ENCODE measurements at places on chromosomes 11 and 22.

GRCh38 chr22:42401535-42402334 is 30.5 kb downstream of the NFAM1 start:
- H3K4me1 ChIP-seq: peaks cover 9% of the 10 kb centered on the region
- DNase-seq: no peak
- no peak overlapping the region for H3K4me3 ChIP-seq
- H3K27ac ChIP-seq: no peak overlapping the region

DNA sequence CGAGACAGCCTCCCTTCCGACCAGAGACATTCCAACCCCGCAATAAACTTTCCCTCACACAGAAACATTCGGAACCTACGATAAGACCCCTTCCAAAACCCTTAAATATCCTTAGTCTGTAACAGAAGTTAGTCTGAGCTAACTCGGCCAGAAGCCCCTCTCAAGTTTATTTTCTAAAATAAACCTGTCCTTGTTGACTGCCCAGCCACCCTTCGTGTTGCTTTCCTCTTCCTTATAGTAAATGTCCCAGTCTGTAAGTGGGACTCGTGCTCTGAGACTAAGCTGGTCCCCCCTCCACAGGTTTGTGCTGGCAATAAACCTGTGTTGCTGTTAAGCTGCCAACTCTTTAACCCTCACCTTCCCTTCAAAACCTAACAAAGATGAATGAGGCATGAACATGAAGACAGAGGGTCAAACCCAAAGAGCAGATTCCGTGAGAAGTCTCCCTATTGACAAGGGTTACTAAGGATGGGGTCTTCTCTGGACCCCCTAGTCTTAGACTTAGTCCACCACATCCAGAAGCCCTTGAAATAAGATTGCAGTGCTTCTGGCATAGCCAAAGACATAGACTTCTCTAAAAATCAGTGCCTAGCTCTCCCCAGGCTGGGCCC is 18.2 kb downstream of the MIF start:
- no peak for DNase-seq
- H3K36me3 ChIP-seq: peaks cover 4% of the 10 kb centered on the region
- H3K4me1 ChIP-seq: peaks cover 27% of the 10 kb centered on the region
- H3K27me3 ChIP-seq: no peaks in the 10 kb centered on the region

DNA sequence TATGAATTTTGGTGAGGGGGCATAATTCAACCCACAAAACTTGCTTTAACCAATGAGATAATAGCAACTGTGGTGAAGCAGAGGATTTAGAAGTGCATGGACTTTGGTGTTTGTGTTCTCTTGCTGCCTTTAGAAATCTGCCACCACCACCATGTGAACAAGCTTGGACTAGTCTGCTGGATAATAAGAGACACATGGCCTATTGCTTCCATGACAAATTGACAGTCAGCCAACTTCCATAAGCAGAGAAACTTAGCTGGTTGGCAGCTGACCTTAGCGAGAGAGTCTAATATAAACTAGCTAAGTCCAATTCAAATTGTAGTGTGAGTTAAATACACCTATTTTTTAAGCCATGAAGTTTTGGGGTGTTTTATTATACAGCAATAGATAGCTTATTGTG is 482.1 kb upstream of the ANO5 start:
- no peaks in the 10 kb centered on the region for H3K36me3 ChIP-seq
- H3K27me3 ChIP-seq: no peaks in the 10 kb centered on the region
- no peak overlapping the region for H3K27ac ChIP-seq
- no peaks in the 10 kb centered on the region for H3K4me1 ChIP-seq
- DNase-seq: no peak

GRCh38 chr11:57269571-57270021 is 32.5 kb upstream of the APLNR start:
- H3K36me3 ChIP-seq: no peaks in the 10 kb centered on the region
- H3K4me3 ChIP-seq: no peak overlapping the region
- DNase-seq: no peak
- peaks cover 4% of the 10 kb centered on the region for H3K27me3 ChIP-seq
- no peak overlapping the region for H3K27ac ChIP-seq

DNA sequence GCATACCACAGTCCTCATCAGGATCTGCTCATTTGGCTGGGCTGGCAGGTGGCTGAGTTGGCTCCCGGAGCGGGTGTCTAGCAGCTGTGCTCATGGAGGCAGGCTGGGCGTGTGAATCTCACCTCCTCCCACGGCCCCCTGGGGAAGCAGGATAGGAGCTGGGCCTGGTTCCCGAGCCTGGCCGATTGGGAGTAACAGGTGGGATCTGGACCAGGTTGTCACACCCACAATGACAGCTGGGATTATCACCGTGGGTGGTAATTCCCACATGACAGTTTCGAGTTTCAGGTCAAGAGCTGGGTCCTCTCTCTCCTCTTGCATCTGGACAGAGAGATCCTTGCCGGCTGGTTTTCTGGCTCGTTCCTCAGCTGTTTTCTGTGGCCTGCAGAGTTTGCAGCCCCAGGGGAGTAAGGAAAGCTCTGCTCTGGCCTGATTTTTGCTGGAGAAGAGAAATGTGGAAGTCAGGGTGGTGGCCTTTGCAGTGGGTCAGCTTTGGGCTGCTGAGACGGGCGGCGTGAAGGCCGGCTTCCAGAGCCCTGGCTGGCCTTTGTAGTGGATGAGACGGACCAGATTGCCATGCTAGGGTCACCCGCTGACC is 57.0 kb downstream of the BCR start:
- H3K4me3 ChIP-seq: no peak overlapping the region
- H3K27ac ChIP-seq: peak overlapping the region; percentile 53
- no peaks in the 10 kb centered on the region for H3K27me3 ChIP-seq
- no peak for DNase-seq

DNA sequence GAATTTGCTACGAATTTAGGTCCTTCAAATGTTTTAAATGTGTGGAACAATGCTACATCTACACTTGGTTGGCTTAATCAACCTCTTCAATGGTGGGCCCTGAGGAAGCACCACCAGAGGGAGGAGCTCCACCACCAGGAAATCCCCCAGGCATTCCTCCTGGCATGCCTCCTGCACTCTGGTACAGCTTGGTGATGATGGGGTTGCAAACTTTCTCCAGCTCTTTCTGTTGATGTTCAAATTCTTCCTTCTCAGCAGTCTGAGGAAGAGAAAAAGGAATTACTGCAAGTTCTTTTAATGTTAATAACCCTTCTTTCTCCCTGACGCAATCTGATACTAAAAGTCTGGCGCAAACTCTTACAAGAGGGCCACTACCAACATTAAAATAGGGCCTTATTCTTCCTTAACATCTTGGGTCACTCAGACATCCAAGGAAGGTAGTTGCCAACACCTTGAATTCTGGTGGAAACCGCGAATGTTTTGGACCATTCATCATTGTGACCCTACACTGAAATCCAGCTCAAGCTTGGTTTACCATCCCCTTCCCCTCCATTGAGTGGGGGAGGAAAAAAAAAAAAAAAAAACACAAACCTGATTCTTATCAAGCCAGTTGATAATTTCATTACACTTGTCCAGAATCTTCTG is 4.2 kb downstream of the HSPA8 start:
- H3K4me3 ChIP-seq: peak overlapping the region; percentile 90
- DNase-seq: no peak
- H3K27ac ChIP-seq: peak overlapping the region; percentile 99
- no peaks in the 10 kb centered on the region for H3K27me3 ChIP-seq

DNA sequence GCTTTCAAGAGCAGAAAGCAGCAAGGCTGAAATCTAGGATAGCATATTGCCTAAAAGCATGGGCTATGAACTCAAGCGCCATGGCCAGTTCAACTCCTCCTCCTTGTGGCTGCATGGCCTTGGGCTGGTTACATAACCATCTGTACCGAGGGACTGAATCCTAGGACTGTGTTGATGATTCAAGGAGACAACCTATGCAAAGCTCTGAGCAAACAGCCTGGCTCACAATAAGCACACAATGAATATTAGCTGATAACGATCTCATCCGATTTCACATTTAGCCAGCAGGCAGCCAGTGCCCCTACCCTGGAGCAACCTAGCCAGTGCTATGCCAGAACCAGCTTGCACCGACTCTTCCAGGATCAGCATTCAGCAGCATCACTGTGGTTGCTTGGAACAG is 698.4 kb downstream of the TBC1D22A start:
- H3K36me3 ChIP-seq: no peaks in the 10 kb centered on the region
- no peak overlapping the region for H3K27ac ChIP-seq
- H3K27me3 ChIP-seq: no peaks in the 10 kb centered on the region
- DNase-seq: no peak
- no peaks in the 10 kb centered on the region for H3K4me1 ChIP-seq

Measured in activated CD4-positive, alpha-beta memory T cell treated with anti-CD3 and anti-CD28 coated beads, Interleukin-2, amount 10 ng/mL, durations not matched to agents 7 days and 5 days (primary cell).